ENCODE measurements at places on chromosomes 1 and 21. TPM values are rescaled to one million over a fixed set of nuclear protein-coding genes. Genes with fewer than 3 reads are reported as not detected.

The CNIH3 gene
- total RNA-seq, result 19.6 TPM

The CFHR2 gene
- total RNA-seq, result not detected

The SPRR2B gene
- total RNA-seq, result not detected

The CFAP107 gene
- total RNA-seq, result not detected

The KRTAP11-1 gene
- total RNA-seq, result not detected

The PROK1 gene
- total RNA-seq, result not detected

The ATG4C gene
- total RNA-seq, result 14.3 TPM

The NBPF20 gene
- 1.0 TPM for total RNA-seq

The ADAMTS4 gene
- total RNA-seq, result 4.0 TPM

The FYB2 gene
- total RNA-seq, result not detected

The NBPF4 gene
- total RNA-seq, result not detected

The RNF186 gene
- total RNA-seq, result not detected

The EPHA2 gene
- total RNA-seq, result 2.1 TPM

The IFI44L gene
- 462 TPM for total RNA-seq

The CAPZA1 gene
- 178 TPM for total RNA-seq

The KIRREL1 gene
- total RNA-seq, result 79.2 TPM

The LRRIQ3 gene
- 3.0 TPM for total RNA-seq

The TENT5C gene
- 0.36 TPM for total RNA-seq

The STUM gene
- total RNA-seq, result 0.33 TPM

The DDAH1 gene
- total RNA-seq, result 3.4 TPM

The LCE2A gene
- not detected for total RNA-seq

The SNX7 gene
- 39.0 TPM for total RNA-seq

The ELAPOR1 gene
- under 0.01 TPM for total RNA-seq

The SPATA45 gene
- not detected for total RNA-seq

The RNF220 gene
- 39.2 TPM for total RNA-seq

The ARMH1 gene
- total RNA-seq, result under 0.01 TPM

The SLC35A3 gene
- total RNA-seq, result 25.1 TPM

The ADSS2 gene
- 58.5 TPM for total RNA-seq

The C4BPB gene
- not detected for total RNA-seq

All from melanocyte of skin (primary cell).